ENCODE measurements at places on chromosomes 1 and 21.

GRCh38 chr1:216142921-216143320 lies 280.3 kb downstream of the USH2A start:
- DNase-seq = no peak
- H3K4me3 ChIP-seq = no peak overlapping the region
- peaks cover 7% of the 10 kb centered on the region for H3K4me1 ChIP-seq
- no peak overlapping the region for H3K27ac ChIP-seq
- no peaks in the 10 kb centered on the region for H3K36me3 ChIP-seq

- no peak for DNase-seq
- no peaks in the 10 kb centered on the region for H3K27me3 ChIP-seq
- no peaks in the 10 kb centered on the region for H3K36me3 ChIP-seq
- no peak overlapping the region for H3K4me3 ChIP-seq
- no peak overlapping the region for H3K27ac ChIP-seq
Observed at GRCh38 chr1:71882226-71882625, 400.1 kb downstream of the NEGR1 start.

GRCh38 chr1:88979749-88980116 lies 12.7 kb downstream of the KYAT3 start:
- DNase-seq = no peak
- peaks cover 29% of the 10 kb centered on the region for H3K36me3 ChIP-seq
- no peak overlapping the region for H3K27ac ChIP-seq
- no peaks in the 10 kb centered on the region for H3K4me1 ChIP-seq

DNA sequence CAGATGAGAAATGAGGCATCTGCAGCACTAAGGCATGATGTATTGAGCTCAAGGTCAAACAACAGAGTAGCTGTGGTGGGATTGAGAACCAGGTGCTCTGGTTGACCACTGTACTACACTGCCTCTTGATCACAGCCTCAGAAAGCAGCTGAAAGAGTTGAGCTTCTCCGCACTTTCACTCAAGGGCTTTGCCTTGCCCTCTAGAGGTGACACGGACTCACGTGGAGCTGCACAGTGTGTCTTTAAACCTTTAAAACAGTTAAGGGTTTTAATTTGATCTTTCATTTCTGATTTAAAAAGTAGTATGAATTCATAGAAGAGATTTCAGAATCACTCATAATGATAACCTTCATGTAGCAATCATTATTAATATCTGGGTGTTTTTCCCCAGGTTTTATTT lies 132.5 kb downstream of the RWDD3 start:
- H3K36me3 ChIP-seq = no peaks in the 10 kb centered on the region
- H3K4me3 ChIP-seq = no peak overlapping the region
- H3K27me3 ChIP-seq = no peaks in the 10 kb centered on the region

DNA sequence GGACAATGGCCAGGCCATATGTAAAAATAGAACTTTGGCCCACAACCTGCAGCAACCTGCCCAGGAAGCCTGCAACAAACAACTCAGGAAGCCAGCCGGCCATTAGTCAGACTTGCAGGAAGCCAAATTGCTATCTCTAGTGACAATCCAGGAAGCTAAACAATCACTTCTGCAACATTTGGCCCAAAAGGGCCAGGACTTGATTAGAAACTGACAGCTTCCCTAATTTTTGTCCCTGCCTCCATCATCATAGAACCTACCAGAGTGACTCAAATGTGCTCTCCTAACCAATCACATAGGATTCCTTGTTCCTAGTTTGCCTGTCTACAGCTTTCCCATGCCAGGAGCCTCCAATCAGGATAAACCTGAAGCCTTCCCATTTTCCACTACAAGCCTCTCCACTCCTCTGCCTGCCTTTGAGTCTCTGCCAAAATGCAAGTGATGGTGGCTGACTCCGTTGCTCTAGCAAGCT lies 639.3 kb downstream of the PTPRU start:
- H3K27me3 ChIP-seq = no peaks in the 10 kb centered on the region
- no peaks in the 10 kb centered on the region for H3K36me3 ChIP-seq
- no peak for DNase-seq
- no peak overlapping the region for H3K4me3 ChIP-seq

DNA sequence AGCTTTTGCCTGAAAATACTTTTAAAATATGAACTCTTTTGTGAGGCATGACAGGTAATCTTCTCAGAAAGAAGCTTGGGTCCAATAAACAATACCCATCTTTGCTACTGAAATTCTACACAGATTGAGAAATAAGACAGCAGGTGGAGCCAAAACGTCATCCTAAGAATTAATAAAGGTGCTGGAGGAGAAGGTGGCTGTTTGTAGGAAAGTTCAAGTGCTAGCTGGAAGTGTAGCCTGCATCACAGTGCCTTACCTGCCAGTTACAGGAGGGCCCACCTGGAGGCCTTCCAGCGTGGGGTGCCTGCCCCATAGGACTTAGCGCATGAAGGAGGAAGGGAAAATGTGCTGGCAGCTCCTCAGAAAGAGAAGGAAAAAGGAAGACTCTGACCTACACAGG lies 93.7 kb downstream of the TTC3 start:
- H3K27ac ChIP-seq = no peak overlapping the region
- H3K4me3 ChIP-seq = no peak overlapping the region
- no peaks in the 10 kb centered on the region for H3K4me1 ChIP-seq
- peak; percentile 43 for DNase-seq
- no peaks in the 10 kb centered on the region for H3K27me3 ChIP-seq

- H3K36me3 ChIP-seq = peaks cover 29% of the 10 kb centered on the region
- no peaks in the 10 kb centered on the region for H3K27me3 ChIP-seq
- DNase-seq = peak; percentile 39
- H3K4me3 ChIP-seq = peak overlapping the region; percentile 100
- H3K27ac ChIP-seq = peak overlapping the region; percentile 35
Observed at GRCh38 chr1:119713039-119713748, 1.5 kb downstream of the PHGDH start.

DNA sequence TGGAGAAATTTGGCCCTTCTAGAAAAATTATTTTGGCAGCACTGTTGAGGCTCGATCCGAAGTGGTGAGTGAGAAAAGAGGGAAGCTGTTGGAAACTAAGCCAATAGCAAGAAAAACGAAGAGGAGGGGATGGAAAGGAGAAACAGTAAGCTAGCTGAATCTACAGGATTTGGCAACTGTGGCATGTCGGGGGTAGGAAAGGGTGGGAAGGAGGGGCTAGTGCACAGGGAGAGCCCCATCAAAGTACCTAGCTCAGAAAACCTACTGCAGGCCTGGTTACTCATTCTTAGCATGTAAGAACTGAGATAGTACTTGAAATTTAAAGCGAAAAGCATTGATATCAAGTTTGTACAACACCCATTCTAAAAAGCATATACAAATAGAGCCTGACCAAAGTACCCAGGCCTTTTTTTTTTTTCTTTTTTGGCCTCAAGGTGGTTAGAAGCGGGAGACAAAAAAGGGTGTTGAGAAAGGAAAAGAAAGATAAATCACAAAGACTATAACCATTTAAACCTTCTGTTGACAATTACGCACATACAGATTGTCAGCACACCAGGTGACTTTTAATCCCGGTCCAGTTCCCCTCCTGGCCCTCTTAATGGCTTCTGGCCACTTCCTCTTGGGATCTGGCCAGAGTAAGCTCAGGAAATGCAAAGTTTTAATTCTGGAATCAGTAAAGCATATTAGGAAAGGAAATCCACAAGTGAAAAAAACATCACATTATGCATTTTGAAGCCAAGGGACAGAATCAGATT lies 50.4 kb downstream of the SLC16A1 start:
- H3K4me1 ChIP-seq = peaks cover 11% of the 10 kb centered on the region
- H3K27ac ChIP-seq = peak overlapping the region; percentile 37
- H3K4me3 ChIP-seq = peak overlapping the region; percentile 62
- DNase-seq = no peak
- H3K27me3 ChIP-seq = no peaks in the 10 kb centered on the region

DNA sequence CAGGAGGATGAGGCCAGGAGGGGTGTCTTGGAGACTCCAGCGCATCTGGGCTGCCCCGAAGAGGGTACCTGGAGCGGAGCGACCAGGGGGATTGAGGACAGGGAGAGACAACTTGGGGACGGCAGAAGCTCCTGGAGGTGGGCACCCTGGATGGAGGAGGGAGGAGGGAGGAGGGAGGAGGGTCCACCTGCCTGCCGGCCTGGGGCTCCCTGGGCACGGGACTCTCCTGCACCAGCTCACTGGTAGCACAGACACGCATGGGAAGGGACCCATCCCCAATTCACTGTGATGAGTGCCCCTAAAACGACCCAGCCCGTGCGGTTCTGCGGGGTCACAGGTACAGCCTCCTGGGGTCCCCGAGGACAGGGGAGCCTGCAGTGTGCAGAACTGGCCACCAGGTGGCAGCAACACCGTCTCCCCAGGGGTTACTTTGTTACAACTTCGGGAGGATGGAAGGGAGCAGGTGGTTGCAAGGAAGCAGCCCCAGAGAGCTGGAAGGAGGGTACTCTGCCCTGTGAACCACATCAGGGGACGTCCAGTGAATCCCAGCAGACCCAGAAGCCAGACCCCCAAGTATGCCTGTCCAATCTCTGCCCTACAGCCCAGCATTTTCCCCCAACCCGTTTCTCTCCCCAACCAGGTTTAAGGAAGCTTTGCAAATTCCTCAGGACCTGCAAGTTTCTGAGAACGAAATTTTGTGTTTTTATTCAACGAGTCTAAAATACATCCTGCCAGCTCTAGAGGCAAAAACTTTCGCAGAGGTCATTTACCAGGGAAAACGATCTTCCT lies 482.4 kb downstream of the NPHP4 start:
- H3K27me3 ChIP-seq = no peaks in the 10 kb centered on the region
- no peak overlapping the region for H3K27ac ChIP-seq
- H3K4me3 ChIP-seq = peak overlapping the region; percentile 13
- DNase-seq = peak; percentile 78
- no peaks in the 10 kb centered on the region for H3K36me3 ChIP-seq

DNA sequence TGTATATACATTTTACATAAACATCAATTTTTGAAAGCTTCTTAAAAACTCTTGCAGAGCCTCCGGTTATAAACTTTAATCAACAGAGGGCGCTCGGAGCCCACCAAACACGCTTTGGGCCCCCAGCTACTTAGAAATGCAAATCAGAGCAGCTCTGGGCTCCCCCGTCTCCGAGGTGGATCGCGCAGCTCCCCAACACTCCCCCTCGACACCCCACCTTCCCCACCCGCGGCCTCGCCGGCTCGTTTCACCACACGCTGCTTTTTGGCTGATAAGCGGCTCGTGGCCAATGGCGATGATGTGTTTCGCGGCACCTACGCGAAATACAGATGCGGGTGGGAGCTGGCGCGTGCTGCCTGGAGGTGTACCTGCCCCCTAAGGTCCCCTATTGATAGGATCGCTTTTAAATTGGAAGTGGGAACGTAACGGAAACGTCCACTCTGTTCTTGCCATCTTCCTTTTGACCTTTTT lies 1.7 kb upstream of the KIF26B start:
- H3K4me1 ChIP-seq = no peaks in the 10 kb centered on the region
- H3K4me3 ChIP-seq = peak overlapping the region; percentile 83
- H3K36me3 ChIP-seq = no peaks in the 10 kb centered on the region

- no peak for DNase-seq
- no peak overlapping the region for H3K4me3 ChIP-seq
Observed at GRCh38 chr1:108811611-108812010, 45.3 kb downstream of the AKNAD1 start.

GRCh38 chr1:1250786-1251284 lies 4.3 kb upstream of the C1QTNF12 start:
- no peak for DNase-seq
- H3K27ac ChIP-seq = no peak overlapping the region
- H3K4me3 ChIP-seq = no peak overlapping the region
- H3K36me3 ChIP-seq = peaks cover 33% of the 10 kb centered on the region
- no peaks in the 10 kb centered on the region for H3K4me1 ChIP-seq

DNA sequence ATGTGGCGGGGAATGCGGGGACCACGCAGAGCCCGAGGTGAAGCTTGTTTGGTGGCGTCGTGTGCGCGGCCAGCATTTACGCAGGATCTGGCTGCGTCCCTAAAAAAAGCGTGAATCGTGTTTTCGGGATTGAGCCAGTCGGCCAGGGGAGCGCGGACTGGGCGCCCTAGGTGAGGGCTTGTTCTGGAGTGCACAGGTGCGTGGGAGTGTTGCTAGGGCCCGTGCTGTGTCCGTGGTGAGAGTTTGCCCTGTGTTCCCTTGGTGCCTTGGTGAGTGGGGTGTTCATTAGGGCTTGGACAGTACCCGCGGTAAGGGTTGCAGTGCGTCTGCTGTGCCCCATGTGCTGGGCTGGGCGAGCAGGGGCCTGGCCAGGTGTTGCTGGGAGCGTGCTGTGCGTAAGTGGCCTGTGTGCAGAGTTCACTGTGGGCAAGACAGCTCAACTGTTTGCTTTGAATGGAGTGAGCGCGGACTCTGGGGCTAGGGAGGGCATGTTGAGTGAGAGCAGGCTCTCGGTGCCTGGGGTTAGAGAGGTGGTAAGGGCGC lies 673 bp downstream of the CD46 start:
- H3K4me1 ChIP-seq = peaks cover 3% of the 10 kb centered on the region
- H3K4me3 ChIP-seq = peak overlapping the region; percentile 99
- no peaks in the 10 kb centered on the region for H3K27me3 ChIP-seq
- H3K36me3 ChIP-seq = peaks cover 14% of the 10 kb centered on the region

GRCh38 chr1:177043597-177043996 lies 120.9 kb downstream of the ASTN1 start:
- H3K27me3 ChIP-seq = no peaks in the 10 kb centered on the region
- H3K36me3 ChIP-seq = no peaks in the 10 kb centered on the region
- no peak overlapping the region for H3K4me3 ChIP-seq
- DNase-seq = no peak
- H3K4me1 ChIP-seq = peaks cover 5% of the 10 kb centered on the region

DNA sequence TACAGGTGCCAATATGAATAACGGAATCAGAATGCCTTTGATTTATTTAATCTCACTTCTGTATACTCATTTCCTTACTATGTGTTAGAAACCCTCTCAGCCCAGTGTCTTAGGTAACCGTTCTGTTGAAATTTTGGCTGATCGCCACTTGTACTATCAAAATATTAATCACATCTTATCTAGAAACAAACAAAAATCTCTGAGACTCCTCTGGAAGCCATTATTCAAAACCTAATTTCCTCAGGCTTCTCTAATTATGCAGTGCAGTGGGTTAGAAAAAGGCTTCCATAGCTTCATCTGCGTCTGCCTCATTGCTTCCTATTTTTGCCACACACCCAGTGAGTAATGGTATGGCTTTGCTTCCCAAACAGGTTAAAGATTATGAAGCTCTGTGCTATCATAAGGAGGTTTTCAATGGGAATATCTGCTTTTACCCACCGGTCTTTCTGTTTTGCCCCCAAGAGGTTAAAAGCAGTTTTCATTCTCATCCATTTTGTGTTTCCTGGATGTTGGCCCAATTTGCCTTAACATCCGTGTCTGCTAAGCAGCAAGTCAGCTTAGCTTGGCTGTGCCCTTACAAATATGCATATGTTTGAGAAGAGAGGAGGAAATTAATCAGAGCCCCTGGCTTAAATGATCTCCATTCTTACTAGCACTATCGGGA lies 129.6 kb downstream of the RYR2 start:
- H3K4me1 ChIP-seq = no peaks in the 10 kb centered on the region
- no peak overlapping the region for H3K27ac ChIP-seq
- no peaks in the 10 kb centered on the region for H3K27me3 ChIP-seq
- no peak for DNase-seq

- H3K36me3 ChIP-seq = no peaks in the 10 kb centered on the region
- no peaks in the 10 kb centered on the region for H3K4me1 ChIP-seq
- no peak overlapping the region for H3K4me3 ChIP-seq
Observed at GRCh38 chr1:8133657-8134430, 107.7 kb upstream of the ERRFI1 start.

All from H9 (cell line).